ENCODE measurements at places on chromosomes 7 and 10.

DNA sequence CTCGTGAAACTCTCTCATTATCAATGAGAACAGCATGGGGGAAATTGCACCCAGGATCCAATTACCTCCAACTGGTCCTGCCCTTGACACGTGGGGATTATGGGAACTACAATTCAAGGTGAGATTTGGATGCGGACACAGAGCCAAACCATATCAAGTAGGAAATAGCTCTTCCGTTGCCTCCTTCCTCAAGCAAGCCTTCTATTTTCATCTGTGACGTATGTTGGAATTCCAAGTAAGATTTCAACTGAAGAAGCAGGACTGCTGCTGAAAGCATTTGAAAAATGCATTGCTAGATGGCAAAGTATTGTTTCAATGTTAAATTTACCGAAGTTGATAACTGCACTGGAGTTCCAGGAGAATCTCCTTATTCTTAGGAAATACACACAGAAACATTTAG, 178.1 kb upstream of the GALNT17 start:
- no peak for DNase-seq

DNA sequence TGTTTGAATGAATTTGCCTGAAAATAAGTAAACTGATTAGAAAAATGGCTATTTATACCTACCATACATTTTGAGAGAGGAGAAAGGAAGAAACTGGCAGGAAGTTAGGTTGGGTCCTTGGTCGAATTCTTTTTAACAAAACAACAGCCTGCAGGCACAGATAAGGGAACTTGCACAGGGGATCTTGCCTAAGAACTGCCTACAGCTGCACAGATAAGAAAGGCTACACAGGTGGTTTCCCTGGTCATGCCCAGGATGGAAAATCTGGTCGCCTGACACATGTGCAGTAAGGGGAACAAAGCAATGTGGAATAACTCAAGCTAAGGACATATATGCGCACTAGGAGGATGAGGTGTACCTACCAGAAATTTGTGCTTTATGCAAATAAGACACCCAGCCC, 732.1 kb upstream of the POT1 start:
- DNase-seq, result no peak

DNA sequence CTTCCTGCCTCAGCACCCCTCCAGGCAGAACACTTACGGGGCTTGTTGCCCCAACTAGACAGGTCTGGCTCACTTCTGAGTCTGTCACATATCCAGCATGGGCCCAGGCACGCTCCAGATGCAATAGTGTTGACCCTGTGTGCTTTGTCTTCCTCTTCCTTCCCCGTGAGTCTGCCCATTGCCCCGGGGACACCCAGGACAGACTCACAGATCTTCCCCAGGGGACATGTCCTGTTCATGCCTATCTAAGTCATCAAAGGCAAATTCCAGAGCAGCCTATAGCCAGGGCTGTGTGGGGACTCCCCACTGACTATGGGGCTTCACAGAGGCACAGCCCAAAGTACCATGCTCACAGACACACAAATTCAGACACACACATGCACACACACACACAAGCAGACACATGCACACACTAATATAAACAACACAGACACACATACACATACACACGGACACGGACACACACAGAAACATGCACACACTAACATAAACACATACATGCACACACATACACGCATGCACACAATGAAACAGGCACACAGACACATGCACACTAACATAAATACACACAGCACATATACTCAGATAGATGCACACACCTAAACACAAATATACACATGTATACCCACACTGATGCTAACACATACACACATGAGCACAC, 175.8 kb downstream of the KCNMA1 start:
- DNase-seq, result no peak

DNA sequence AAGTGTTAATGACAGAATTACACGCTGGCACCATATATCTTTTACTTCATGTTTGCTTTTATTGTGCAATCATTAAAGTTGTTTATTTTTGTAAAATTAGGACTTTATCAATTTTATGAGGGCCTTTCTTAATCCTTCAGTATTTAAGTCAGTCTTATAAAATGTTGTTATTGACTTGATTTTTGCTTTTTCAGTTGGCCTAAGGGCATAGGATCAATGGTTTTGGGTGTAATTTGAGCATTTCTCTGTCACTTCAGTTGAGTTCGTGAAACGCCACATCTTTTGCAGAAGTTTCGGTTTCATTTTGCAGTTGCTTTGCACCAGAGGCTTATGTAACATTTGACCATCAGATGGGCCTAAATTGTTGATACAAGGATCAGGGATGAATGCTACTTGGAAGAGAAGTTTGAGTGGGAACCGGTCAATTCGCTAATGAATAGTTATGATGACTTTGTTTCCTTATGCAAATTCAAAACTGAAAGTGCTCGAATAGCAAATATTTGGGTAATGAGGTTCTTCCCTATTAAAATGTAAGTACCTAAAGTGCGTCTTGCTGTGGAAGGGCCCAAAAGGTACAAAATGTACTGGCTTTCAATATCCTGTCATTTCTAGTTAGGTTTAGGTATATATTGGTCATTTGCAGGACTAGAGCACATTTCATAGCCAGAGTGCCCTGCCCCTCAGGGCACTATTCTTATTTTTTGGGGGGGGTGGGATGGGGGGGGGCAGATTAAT, 340.9 kb downstream of the LRMDA start:
- no peak for DNase-seq

DNA sequence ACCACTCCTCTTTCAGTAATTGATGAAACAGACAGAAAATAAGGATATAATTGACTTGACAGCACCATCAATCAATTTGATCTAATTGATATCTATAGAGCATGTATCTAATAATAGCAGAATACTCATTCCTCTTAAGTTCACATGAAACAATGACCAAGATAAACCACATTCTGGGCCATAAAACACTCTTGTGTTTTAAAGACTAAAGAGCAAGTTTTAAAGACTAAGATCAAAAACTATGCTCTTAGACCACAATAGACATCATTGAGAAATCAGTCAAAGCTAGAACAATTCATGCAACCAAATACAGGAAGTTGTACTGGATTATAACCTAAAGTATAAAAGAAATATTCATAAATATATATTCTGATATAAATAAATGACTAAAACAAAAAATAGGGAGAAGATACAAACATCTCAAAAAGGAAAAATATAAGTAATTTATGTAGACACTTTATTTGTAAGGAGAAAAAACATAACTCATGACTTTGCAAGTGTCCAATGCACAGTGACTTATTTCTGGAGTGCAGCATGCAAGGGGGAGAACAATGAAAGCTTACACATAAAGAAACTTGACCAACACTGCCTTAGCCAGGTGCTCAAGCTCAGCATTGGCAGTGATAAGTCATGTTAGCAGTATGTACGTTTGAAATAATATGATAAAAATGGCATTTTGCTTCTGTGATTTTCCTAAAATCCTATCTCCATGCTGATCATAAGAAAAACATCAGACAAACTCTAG, 312.7 kb upstream of the IGFBP3 start:
- no peak for DNase-seq

- no peak for DNase-seq
These were observed 156.3 kb upstream of the KMT2E start for GRCh38 chr7:104857458-104858425.

DNA sequence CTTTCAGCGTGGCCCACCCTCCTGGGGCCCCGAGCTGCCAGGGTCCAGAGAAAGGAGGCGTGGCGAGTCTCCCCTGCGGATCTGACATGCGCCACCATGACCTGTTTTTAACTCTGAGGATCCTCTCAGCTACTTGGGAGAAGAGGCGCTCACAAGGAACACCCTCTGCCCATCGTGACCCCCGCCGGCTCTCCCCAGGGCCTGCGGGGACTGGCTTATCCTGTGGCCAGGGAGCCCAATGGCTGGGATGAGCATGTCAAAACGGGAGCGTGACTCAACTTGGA, 93.7 kb downstream of the EBF3 start:
- no peak for DNase-seq

- no peak for DNase-seq
These were observed 311.2 kb upstream of the SEMA3D start for GRCh38 chr7:85498031-85498430.

DNA sequence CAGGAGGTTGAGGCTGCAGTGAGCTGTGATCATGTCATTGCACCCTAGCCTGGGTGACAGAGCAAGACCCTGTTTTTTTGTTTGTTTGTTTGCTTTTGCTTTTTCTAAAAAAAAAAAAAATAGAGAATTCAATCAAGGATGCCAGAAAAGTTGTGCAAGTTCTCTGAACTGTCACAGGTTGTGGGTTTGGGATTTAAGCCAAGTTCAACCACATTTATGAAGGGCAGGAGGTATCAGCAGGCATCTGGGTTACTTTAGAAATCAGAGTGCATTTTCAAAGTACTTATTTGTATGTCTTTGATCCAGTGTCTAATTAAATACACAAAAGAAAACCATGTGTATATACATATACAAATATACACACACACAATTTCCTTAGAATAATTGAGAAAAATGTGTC, 151.2 kb upstream of the MINDY3 start:
- DNase-seq, result no peak
